Activated T-cell treated with anti-CD3 and anti-CD28 coated beads, Interleukin-2, amount 50 U/mL, for 48 hours (primary cell): ENCODE measurements at places on chromosomes 5 and 9.

- DNase-seq: no peak
Observed at GRCh38 chr5:132087176-132087575, 13.6 kb downstream of the CSF2 start.

GRCh38 chr9:82115900-82116299, 127.3 kb downstream of the SPATA31D1 start:
- DNase-seq: no peak

DNA sequence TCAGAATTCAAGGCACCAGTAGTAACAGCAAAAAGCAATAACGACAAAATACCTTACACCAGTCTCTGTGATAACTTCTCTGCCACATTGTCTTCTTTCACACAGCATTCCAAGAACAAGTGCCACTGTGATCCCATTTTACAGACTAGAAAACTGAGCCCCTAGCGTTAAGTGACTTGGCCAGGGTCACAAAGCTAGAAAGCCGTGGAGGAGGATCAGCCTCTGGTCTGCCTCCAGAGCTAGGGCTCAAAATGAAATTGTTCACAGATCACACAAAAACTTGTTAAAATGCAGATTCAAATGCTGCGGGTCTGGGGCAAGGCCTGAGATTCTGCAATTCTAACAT, 154.1 kb downstream of the FAM114A2 start:
- DNase-seq: no peak

DNA sequence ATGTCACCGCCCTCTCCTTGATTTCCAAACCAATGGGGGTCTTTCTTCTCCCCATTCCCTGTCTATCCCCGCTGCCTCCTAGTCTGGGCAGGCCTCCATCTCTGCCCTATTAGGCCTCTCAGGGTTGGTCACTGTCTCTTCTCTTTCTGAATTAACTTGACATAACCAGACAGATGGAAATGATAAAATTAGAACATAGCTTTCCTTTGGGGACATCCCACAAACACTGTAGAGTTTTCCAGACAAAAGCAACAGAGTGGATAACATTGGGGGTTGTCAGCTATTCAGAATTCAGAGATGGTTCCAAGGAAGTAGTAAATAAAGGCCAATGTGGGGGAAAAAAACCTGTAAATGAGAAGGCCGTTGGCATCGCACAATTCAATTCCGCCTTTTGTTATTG, 24.7 kb downstream of the LHX6 start:
- no peak for DNase-seq

DNA sequence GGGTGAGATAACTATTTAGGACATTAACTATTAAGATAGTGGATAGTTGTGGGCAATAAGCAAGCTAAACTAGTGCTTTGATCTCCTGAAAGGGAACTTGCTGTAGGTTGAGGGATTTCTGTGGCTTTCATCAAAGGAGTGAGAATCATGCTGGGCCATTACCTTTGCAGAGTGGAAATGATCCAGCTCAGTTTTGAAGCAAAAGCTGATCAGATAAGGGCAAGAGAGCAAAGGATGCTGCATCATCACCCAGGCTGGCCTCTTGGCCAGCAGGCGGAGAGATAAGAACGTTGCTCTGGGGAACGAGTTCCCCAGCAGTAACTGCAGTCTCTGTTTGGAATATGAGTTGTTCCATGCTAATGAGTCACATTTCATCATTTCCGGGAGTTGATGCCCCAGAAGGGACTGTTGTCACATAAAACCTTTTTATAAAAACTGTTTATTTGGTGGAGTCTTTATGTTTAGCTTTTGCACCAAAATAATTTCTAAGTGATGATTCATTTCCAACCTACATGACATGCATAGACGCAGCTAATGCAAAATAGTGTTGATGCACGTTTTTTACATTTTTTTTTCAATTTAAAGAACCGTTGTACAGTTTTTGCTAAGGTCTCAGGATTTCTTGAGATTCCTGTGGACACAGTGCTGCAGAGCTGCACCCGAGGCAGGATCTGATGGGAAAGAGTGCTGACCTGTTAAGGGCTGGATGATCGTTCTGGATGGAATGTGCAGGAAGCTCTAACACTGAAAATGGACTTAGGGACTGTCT, 99.3 kb downstream of the ACTBL2 start:
- peak; percentile 25 for DNase-seq

GRCh38 chr5:134138416-134139376, 24.2 kb downstream of the TCF7 start:
- peak; percentile 83 for DNase-seq

- DNase-seq: peak; percentile 35
Observed at GRCh38 chr9:129568560-129569501, 52.1 kb downstream of the C9orf50 start.

- DNase-seq: no peak
Observed at GRCh38 chr5:79806741-79807140, 117.1 kb downstream of the CMYA5 start.

GRCh38 chr5:120446901-120447300, 17.2 kb upstream of the PRR16 start:
- no peak for DNase-seq

DNA sequence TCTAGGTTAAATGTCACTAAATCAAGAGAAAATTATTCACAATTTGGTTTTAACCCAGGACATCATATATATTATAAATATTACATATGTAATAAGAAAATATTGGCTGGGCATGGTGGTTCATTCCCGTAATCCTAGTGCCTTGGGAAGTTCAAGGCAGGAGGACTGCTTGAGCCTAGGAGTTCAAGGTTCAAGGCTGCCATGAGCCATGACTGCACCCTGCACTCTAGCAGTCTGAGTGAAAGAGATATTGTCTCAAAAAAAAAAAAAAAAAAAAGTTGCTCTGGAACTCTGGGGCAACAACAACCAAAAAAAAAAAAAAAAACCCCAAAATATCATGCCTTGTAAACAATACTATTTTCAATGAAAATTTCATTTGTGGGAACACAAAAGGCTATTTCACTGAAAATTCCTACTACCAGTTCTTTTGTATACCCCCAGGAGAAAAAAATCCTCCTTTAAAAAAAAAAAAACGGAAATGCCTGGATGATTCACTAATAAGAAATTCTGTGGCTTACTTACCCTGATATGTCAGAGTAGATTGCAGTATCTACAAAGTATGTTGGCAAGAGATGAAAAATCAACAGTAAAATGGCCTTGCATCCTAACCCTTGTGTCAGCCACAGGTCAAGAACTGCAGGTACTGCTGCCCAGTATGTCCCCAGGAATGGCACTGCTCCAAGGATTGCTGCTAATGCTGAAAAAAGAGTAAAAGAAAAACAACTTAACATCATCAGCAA, 22.6 kb upstream of the CTNNAL1 start:
- no peak for DNase-seq

DNA sequence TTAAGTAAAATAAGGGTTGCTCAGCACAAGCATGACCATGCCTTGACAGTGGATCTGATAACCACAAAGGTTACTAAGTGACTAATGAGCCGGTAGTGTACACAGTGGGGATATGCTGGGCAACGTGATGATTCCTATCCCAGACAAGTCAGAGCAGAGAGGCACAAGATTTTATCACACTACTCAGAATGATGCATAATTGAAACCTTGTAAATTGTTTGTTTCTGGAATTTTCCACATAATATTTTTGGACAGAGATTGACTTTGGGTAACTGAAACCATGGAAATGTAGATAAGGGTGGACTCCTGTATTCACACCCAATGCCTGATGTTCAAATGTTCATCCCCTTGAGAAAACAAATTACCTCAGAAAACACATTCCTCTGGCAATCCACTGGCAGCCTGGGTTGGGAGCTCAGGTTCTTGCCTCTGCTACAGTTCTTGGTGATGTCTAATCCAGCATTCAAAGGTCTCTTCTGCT, 16.2 kb upstream of the ERAP1 start:
- no peak for DNase-seq

GRCh38 chr5:57366744-57367143, 115.9 kb downstream of the ACTBL2 start:
- no peak for DNase-seq

- DNase-seq: no peak
Observed at GRCh38 chr9:123952641-123953495, 22.9 kb upstream of the DENND1A start.

- DNase-seq: no peak
Observed at GRCh38 chr5:10527281-10527950, 36.5 kb upstream of the ANKRD33B start.

- no peak for DNase-seq
Observed at GRCh38 chr5:91925249-91925648, 542.1 kb upstream of the ARRDC3 start.

DNA sequence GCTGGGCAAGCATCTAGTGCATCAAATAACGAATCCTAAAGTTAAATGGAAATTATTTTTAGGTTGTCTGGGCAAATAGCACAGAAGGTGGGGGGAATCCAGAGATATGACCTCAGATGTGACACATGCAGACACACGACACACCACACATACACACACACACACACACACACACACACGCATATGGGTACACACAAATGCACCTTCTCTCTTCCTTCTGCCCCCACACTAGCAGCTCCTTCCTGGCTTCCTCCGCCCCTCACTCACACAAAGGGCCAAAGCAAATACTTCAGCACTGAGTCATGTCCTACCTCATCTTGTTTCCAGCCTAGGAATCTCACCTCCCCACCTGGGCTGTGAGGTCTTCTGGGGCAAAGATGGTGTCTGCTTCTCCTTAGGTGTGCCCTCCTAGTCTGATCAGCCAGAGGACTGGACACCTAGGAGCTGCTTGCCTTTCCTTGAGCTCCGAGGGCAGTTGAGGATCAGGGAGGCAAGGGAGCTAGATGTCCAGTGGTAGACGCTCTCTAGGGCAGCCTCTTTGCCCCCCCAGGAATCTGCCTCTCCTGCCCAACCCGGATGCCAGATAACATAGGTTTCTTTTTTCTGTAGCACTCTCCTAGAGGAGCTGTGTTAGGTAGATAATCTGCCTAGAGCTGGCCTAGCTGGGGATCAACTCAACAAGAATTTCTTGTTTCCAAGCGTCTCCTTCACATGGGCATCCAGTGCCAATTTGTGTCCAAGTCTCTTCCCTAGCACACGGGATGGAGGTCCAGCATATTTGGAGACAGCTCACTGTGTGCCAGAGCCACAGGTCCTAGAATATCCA, 14.3 kb upstream of the JADE2 start:
- peak; percentile 70 for DNase-seq

DNA sequence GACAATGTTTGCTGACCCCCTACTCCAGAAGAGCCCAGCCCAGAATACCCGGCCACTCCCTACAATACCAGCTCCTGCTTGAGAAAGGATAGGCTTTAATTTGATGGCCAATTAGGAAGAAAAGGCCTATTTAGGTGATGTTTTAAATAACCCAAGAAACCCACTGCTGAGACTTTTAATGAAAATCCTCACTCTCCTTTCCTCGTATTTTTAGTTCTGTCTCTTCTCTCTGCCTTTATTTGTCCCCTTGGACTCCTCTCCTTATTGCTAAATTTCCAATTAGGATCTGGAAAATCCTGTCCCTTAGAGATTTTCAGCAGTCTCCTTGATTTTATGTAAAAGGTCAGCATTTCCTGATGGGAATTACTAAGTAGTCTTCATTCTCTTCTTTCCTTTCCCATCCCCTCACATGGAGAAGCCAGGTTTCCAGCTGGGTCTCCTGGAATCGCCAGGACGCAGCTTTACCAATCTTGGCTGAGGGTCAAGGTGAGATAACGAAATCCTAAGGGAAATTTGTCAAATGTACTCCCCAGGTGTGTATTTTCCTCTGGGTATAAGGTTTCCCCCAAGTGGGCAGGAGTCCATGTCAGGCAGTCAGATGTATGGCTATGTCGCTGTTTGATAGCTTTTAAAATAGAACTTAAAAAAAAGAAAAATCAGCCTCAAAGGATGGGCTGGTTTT, 11.7 kb downstream of the STC2 start:
- no peak for DNase-seq

GRCh38 chr9:8574846-8575245, 775.3 kb upstream of the DMAC1 start:
- no peak for DNase-seq

- no peak for DNase-seq
Observed at GRCh38 chr9:110745676-110746075, 77.1 kb downstream of the MUSK start.

GRCh38 chr5:51650824-51651223, 267.6 kb downstream of the ISL1 start:
- no peak for DNase-seq

DNA sequence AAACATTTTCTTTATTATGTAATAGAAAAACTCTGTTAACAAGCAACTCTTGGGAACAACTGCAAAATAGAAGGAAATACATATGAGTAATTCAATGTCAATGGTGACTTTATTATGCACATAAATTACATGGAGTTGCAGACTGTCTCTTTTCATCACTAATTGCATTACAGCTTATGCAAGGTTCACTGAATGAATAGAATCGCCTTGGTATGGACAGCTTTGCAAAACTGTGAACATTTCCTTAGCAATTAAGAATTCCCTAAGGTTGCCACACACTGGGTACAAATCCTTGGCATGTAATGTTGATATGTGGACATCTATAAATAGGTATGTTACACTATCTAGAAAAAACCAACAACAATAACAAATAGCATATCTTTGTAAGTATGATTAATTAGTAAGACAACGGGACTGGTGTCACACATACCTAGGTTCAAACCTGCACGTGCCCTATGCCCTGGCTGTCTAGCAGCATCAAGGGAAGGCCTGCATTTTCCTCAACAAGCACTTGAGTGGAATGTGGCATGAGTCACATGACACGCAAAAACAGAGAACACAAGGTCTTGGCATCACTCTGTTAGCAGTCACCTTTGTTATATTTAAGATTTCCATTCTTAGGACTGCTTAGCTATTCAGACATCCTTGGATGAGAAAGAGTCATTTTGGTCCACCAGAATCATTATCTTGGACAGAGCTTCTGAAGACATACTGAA, 263.9 kb downstream of the CTNND2 start:
- no peak for DNase-seq

- no peak for DNase-seq
Observed at GRCh38 chr5:148856424-148856823, 30.0 kb downstream of the ADRB2 start.

- DNase-seq: no peak
Observed at GRCh38 chr9:111035543-111036428, 2.5 kb downstream of the LPAR1 start.

GRCh38 chr5:2222246-2222992, 339.7 kb upstream of the IRX4 start:
- DNase-seq: no peak

GRCh38 chr9:135969064-135969683, 8.0 kb upstream of the UBAC1 start:
- no peak for DNase-seq

- DNase-seq: no peak
Observed at GRCh38 chr9:132319421-132320110, 35.2 kb downstream of the SETX start.

DNA sequence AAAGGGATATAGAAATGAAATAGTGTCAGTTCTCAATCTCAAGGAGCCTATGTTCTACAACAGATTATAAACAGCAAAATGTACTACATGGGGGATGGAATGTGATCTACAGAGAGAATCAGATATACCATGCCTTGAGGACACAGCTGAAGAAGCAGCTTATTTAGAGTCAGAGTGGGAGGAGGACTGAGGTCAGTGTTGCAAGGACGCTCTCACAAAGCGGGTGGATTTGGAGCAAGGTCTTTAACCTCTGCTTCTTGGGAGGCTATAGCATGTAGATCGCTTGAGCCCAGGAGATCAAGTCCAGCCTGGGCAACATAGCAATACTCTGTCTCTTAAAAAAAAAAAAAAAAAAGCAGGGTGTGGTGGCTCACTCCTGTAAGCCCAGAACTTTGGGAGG, 32.8 kb upstream of the PLIN2 start:
- DNase-seq: no peak
